ENCODE measurements at places on chromosomes 2 and 18.

- no peak for DNase-seq
Measured at GRCh38 chr18:63604791-63605567, 17.8 kb downstream of the SERPINB13 start.

DNA sequence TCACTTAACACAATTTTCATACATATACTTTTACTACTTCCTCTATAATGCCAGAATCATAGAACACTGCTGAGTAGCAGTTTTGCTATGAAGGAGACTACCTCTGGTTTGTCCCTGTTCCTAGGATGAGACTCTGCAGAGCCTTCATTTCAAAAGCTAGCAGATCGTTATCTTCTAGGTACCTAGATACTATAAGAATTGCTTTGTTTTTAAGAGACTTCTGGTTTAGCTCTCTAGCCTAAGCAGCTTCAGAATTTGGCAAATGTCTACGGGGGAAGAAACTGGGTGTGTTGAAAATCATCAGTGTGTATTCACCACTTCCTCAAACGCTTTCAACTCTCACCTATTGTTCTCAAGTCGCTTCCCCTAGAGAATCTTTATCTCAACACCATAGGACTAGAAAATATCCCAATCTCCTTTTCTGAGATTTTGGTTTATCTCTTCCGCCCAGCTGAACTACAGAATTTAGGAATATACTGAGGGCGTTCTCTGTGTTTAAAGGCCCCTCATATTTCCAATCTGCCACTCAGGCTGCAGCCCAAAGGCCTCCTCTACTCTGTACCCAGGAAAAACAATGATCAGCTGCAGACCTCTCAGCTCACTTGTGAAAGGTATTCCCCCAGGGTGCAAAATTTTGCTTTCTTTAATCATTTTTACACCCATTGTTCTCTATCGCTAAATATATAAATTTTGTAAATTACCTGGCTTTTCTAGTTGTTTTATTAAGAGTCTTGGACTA is 28.7 kb downstream of the SMAD2 start:
- no peak for DNase-seq

DNA sequence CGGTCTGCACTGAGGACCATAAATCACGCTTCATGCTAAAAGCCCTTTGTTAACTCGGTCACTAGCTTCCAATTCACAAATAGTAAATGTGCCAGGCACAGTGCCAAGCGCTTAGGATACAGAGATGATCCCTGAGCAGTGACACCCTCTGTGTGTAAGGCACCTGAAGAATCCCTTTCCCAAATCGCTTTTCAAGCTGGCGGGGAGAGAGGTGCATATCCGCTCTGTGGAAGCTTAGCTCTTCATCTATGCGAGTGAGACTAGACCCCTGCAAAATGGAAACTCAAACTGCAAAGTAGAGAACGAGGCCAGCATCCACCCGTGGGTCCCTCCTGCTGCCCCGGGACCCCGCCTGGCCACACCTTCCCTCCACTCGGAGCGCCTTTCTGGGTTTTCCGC is 2.4 kb downstream of the PIEZO2 start:
- DNase-seq: no peak

- DNase-seq: no peak
Measured at GRCh38 chr2:125959047-125959446, 696.9 kb upstream of the GYPC start.

- DNase-seq: no peak
Measured at GRCh38 chr2:71690876-71691475, 237.6 kb downstream of the DYSF start.

GRCh38 chr2:142724713-142725349 is 152.6 kb upstream of the KYNU start:
- no peak for DNase-seq

DNA sequence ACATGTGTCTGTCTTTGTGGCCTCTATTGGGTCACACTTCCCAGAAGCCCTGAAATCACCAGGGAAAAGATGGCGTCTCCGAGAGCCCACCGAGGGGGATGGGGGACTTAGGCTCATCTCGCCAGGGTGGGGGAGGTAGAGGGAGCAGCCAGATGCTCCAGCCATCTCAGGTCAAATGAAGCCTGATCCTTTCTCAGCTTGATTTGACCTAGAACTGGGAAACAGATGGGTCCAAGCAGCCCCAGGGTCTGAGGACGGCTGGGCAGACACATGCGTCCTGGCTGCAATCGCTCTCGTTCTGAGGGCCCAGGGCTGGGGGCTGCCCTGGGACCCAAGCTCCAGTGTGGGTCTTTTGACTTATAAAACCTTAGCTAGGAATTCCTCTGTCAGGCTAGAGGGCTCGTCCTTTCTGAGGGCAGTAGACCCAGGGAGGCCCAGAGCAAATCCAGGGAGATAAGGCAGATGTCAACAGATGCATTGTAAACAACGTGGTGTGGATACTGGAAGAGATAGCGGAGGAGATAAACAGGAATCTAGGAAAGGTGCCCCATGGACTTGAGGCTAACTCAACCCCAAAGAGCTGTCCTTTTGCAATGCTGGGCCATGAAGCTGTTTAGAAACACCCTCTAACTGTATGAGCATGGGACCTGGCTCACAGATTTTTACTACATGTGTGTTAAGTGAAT is 127.7 kb downstream of the MYCN start:
- DNase-seq: no peak

GRCh38 chr2:51781691-51782090 is 749.8 kb upstream of the NRXN1 start:
- no peak for DNase-seq

DNA sequence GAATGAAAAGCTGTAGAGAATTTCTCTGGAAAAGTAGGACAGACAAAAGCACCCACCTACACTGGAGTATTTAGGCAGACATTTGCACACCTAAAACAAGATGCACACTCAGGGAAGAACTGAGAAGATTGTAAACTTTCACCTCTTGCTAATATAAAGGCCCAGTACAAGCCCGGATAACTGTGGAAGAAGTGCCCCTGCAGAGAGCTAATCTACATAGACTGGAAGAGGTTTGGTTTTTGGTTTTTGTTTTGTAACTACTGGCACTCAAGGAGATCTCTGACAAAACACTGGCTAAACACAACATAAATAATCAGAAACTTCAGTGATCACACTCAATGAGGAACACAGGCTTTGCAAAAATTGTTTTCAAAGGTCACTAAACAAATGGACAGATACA is 782.2 kb upstream of the SLC8A1 start:
- DNase-seq: no peak

- no peak for DNase-seq
Measured at GRCh38 chr2:207162316-207162715, 3.4 kb downstream of the KLF7 start.

DNA sequence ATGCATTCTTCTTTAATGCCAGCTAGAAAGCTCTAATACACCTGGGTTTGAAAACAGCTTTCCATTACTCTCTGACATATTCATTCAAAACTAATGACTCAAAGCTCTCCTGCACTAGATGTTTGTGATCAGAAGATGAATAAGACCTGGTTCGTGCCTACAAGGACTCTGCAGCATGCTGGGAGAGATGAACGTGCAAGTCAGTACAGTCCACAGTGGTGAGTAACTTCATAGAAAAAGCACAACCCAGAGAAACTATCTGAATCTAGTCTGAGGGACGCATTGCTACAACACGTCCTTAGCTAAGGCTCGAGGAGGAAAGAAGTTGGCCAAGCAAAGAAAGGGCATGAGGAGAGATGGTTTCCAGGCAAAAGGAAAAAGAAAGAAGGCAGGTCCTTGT is 234.3 kb downstream of the OSR1 start:
- no peak for DNase-seq

DNA sequence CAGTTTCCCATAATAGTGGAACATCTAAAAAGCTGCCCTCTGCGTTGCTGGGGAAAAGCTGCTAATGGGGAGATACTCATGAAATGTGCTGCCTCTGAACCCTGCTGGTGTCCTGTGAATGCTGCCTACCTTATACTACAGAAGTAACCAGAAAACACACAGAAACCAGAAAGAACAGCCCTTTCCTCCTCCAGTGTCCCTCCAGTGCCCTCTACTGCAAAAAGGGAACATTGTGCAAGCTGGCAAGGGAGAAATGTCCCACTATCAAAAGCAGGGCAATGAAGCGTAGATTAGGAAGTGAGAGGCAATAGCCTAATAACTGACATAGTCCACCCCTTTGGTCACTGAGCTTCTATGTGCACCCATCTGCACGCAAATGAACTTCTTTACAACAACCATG is 162.7 kb upstream of the ETAA1 start:
- no peak for DNase-seq
